Activated CD8-positive, alpha-beta memory T cell treated with anti-CD3 and anti-CD28 coated beads for 36 hours (primary cell): ENCODE measurements at places on chromosomes 11 and 22. TPM values are rescaled to one million over a fixed set of nuclear protein-coding genes. Genes with fewer than 3 reads are reported as not detected.

The ZDHHC13 gene
- 22.6 TPM for total RNA-seq

The EPS8L2 gene
- total RNA-seq, result 14.3 TPM

The PAMR1 gene
- not detected for total RNA-seq

The OR2D2 gene
- not detected for total RNA-seq

The GUCY1A2 gene
- not detected for total RNA-seq

The CWF19L2 gene
- 13.3 TPM for total RNA-seq

The PANX3 gene
- total RNA-seq, result not detected

The INTS4 gene
- 48.0 TPM for total RNA-seq

The TBX10 gene
- not detected for total RNA-seq

The RIMBP3B gene
- 0.42 TPM for total RNA-seq

The ZNHIT2 gene
- total RNA-seq, result 18.2 TPM

The OR52I1 gene
- not detected for total RNA-seq
